HFF-Myc (cell line): ENCODE measurements at places on chromosomes 2 and 18.

DNA sequence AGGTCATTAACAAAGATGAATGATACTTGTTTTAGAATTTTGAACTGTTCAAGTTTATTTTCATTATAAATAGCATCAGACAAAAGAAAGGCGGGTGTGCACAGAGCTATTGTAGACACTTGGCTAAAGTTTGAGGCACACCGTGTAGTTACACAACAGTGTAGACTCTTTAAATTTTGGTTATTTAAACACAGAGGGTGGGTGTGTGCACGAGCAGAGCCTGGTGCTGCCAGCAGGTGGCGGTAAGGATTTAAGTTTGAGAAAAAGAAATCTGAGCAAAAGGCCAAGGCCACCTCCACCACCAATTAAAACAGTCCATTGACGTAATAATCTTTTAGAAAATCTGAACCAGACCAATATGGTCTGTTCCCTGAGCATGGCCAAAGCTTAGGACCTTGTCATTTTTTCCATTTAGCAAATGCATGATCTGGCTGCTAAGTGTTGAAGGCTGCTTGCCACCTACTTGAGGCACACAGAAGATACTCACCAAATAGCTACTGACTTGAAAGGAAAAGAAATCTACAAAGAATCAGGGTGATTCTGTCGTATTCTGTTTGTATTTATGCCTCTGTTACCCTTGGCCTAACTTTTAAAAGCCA lies 14.3 kb downstream of the COPS7B start:
- DNase-seq = no peak

DNA sequence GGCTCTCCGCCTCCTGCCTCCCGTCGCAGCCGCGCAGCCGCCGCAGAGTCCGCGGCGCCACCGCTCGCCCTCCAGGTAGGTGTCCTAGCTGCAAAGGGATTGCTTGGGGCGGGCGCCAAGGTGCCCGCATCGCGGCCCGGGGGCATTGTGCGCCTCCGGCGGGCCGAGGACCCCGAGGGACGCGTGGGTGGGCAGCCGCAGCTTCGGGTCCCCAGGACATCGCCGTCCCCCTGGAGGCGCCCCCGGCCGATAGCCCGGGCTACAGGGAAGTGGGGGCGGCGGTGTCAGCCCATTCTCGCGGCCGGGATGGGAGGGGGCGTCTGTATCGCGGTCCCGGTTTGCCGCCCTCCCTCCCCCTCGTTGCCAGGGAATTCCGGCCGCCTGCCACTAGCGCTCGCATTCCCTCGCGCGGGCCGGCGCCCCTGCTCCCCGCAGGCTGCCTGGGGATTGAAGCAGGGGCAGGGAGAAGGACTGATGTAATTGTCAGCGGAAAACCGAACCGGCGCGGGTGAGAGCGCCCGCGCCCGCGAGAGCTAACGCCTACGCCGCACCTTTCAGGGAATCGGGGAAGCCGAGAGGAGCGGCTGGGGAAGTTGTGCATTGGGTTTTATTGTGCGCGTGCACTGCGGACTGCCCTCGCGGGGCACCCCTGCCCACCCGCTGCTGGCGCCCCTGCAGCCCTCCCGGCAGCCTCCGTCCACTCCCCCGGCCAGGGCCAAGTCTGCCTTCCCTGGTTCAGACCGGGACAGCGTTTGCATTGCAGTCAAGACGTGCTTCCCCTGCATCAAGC lies 483 bp downstream of the OSBPL6 start:
- DNase-seq = no peak

GRCh38 chr18:47912343-47912742 lies 18.1 kb downstream of the SMAD2 start:
- no peak for DNase-seq

DNA sequence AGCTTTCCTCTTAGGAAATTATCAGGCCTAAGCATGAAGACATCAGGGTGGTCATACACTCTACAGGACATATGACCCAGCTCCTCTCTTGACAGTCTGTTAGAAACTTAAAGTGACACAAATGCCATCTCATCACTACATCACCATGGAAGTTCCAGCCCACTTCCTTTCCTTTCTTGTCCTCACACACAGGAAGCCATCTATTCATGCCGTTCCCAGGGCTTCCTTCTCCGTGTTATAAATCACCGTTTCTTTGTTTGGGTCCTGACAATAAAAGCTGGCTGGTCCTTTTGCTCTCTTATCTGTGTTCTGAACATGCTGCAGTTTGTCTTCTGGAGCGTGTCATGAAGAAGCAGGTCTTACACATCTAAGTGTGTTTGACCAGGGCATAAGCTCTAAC lies 692.1 kb upstream of the CELF4 start:
- DNase-seq = no peak
